Activated CD8-positive, alpha-beta memory T cell treated with anti-CD3 and anti-CD28 coated beads, Interleukin-2, amount 50 U/mL, for 4 hours (primary cell): ENCODE measurements at places on chromosomes 5 and 9.

DNA sequence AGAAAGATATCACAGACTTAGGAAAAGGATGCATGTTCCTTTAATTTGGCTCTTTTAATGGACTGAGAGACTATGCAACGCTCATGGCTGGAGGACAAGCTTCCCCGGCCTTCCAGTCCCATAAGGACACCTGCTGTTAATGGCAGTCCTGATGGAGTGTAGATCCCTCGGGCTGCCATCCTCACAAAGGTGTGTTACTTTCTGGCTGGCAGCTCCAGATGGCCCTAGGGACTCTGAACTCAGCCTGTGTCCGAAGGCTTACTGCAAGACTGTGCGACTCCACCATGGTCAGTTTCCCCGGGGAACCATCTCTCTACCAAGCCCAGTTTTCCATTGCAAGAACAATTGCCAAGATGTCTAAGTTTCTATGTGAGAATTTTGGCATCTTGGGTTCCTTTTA lies 25.5 kb upstream of the KCNIP1 start:
- DNase-seq: no peak

DNA sequence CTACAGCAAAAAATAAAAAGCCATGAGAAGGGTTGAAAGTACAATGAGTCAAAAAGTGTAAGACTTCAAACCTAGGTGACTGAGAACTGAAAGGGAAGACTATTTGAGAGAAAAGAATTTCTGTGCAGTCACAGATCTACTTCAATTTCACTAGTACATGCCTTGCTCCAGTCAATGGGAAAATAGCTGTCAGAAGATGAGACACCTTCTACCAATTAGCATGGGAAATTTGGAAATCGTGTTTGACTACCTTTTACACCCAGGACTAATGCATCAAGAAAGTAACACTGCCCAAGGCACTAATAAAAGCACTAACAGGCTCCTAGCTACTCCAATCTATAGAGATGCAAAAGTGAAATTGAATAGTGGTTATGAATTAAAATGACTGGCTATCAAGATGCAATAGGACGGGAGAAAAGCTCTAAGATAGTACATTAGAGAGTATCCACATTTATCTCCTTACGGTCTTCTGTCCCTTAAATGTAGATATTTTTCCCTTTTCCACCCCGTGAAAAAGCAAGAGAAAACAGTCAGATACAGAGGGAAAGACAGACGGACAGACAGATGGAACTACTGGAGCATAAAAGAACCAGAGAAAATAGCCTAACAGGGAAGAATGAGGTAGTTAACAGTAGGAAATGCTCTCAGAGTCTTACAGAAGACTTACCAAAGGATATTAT lies 15.2 kb downstream of the ERP44 start:
- DNase-seq: no peak

DNA sequence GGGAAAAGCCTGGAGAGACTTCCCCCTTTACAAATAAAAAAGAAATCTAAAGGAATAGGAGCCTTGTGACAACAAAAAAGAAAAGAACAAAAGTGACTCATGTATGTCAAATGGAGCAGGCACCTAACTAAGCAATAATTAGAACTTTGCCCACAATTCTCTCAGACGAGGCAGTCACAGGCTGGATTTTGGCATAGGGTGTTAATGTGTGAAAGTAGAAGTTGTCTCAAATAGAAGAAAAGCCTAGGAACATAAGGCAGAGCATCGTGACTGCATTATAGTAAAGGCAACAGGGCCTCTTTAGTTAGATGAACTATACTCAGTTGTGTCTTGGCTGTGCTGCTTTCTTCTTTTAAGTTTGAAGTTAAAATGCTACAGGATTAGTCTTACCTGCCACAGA lies 219.9 kb upstream of the TMEM161B start:
- no peak for DNase-seq

- no peak for DNase-seq
Measured at GRCh38 chr5:8961956-8962355, 583.9 kb downstream of the SEMA5A start.
